ENCODE measurements at places on chromosomes 4 and X. TPM values are rescaled to one million over a fixed set of nuclear protein-coding genes. Genes with fewer than 3 reads are reported as not detected.

The PASD1 gene
- total RNA-seq, result not detected

The RNF175 gene
- total RNA-seq, result 0.37 TPM

The MAGEB16 gene
- total RNA-seq, result not detected

The MAGEB3 gene
- not detected for total RNA-seq

GRCh38 chr4:112813790-112814189, 176.8 kb downstream of the LARP7 start:
- no peak overlapping the region for H3K27ac ChIP-seq
- peaks cover 21% of the 10 kb centered on the region for H3K4me1 ChIP-seq
- no peak overlapping the region for H3K4me3 ChIP-seq
- H3K27me3 ChIP-seq, result peaks cover 16% of the 10 kb centered on the region
- peaks cover 2% of the 10 kb centered on the region for H3K36me3 ChIP-seq

GRCh38 chrX:28205905-28206304, 224.7 kb upstream of the DCAF8L1 start:
- H3K36me3 ChIP-seq, result no peaks in the 10 kb centered on the region
- H3K4me1 ChIP-seq, result no peaks in the 10 kb centered on the region
- no peak overlapping the region for H3K27ac ChIP-seq
- H3K4me3 ChIP-seq, result no peak overlapping the region

DNA sequence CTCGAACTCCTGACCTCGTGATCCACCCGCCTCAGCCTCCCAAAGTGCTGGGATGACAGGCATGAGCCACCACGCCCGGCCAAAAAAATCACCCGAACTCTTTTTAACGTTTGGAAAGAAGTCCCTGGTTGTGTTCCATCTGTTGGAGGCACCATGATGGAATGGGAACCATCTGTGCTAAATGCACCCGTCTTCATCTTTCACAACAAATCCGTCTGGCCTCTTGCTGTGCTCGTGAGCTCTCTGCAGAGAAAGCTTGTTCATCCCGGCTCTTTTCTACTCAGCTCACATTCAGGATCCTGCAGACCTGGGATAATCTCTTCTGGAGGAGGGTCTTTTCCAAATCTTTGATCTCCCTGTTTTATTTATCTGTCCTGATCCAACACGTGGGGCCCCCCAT, 188.8 kb downstream of the CRLF2 start:
- peaks cover 21% of the 10 kb centered on the region for H3K4me1 ChIP-seq
- no peak overlapping the region for H3K4me3 ChIP-seq
- peaks cover 16% of the 10 kb centered on the region for H3K27me3 ChIP-seq
- no peak overlapping the region for H3K27ac ChIP-seq
- no peak for DNase-seq
- no peaks in the 10 kb centered on the region for H3K36me3 ChIP-seq

The RBMXL3 gene
- not detected for total RNA-seq

DNA sequence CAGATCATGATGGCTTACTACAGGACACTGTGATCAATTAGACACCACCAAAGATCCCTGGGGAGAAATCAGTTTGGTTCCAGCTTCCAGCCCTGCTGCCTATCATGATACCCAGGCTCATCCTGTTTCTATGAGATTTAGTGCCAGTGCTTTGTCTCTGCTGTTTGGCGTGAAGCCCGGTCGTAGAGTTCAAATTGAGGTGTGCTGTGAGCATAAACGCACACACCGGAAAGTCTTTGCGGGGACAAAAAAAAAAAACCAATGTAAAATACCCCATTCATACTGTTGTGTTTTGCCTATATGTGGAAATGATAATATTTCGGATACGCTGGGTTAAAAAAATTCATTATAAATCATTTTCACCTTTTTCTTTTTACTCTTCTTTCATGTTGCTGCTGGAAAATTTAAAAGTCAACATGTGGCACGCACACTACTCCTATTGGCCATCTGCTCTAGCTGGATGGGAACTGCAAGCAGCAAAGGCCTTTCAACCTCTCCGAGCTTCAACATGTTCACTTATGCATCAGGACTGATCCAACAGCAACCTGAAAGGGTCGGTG, 607 bp upstream of the DKC1 start:
- H3K27me3 ChIP-seq, result no peaks in the 10 kb centered on the region
- no peaks in the 10 kb centered on the region for H3K36me3 ChIP-seq
- peak overlapping the region; percentile 96 for H3K27ac ChIP-seq
- peaks cover 17% of the 10 kb centered on the region for H3K4me1 ChIP-seq
- H3K4me3 ChIP-seq, result peak overlapping the region; percentile 95

DNA sequence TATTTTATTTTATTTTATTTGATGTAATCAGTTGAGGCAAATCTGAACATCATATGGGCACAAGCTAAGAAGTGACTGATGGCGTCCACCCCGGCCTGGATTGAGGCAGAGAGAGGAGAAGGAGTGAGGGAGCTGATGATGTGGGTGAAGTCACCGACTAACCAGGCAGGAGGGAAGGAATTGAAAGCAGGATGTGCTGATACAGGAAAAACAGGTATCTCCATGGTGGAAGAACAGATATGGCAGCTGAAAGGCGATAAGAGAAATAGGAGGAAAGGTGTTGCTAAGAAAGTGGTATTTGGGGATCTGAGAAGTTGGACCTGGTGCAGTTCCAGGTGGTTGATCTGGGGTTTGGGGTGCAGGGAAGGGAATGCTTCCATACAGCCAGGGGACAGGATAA, 37.6 kb upstream of the GYPB start:
- no peak overlapping the region for H3K27ac ChIP-seq
- no peak overlapping the region for H3K4me3 ChIP-seq
- H3K27me3 ChIP-seq, result no peaks in the 10 kb centered on the region
- no peaks in the 10 kb centered on the region for H3K4me1 ChIP-seq
- no peak for DNase-seq

The ATP2B3 gene
- not detected for total RNA-seq

The BEX5 gene
- total RNA-seq, result 5.8 TPM

DNA sequence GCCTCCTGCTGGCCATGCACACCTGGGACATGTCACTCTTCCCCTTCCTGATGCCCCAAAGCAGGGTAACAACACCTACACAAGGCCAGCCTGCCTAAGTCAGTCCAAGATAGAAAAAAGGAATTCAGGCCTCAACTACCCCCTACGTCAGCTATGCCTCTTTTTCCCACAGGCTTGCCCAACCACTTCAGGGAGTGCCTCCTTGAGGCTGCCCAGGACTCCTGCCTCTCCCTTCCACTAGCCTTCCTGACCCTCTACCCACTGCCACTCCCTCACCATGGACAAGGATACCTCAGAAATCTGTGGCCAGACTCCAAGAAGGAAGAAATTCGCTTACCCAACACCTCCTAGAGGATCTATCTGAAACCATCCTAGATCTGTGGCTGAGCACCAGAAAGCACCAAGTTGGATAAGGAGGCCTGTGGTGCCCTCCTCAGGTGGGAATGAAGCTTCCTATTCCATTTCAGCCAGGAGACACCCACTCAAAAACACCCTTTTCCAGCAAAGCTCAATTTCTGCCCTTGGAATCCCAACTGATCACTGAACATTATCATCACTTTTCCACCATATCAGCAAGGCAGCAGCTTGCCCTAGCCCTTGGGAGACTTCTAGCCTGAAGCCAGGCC, 1.8 kb downstream of the KDM5C start:
- peak overlapping the region; percentile 90 for H3K4me3 ChIP-seq
- H3K36me3 ChIP-seq, result peaks cover 27% of the 10 kb centered on the region
- peaks cover 43% of the 10 kb centered on the region for H3K4me1 ChIP-seq
- no peaks in the 10 kb centered on the region for H3K27me3 ChIP-seq

DNA sequence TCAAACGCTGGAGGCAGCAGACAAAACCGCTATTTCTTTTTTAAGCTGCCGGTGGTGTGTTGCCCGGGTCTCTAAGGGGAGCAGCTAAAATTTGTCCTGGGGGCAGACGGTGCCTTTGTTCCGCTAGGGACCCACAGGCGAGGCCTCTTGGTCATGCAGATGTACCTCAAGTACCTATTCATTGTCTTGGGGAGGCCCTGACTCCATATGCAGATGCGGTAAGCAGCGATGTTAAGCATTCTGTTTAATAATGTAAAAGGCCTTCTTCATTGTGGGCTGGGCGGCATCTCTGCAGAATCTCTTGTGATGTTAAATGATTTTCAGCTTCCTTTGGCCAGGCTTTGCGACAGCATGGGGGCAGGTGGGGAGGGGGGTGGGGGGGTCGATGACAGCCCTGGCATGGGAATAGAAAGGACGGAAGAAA, 98.9 kb upstream of the PJA1 start:
- H3K27ac ChIP-seq, result no peak overlapping the region
- no peaks in the 10 kb centered on the region for H3K4me1 ChIP-seq
- H3K27me3 ChIP-seq, result peaks cover 54% of the 10 kb centered on the region
- no peaks in the 10 kb centered on the region for H3K36me3 ChIP-seq
- no peak for DNase-seq

The ARAF gene
- total RNA-seq, result 94.7 TPM

- no peaks in the 10 kb centered on the region for H3K36me3 ChIP-seq
- H3K27ac ChIP-seq, result no peak overlapping the region
- no peak overlapping the region for H3K4me3 ChIP-seq
- peaks cover 5% of the 10 kb centered on the region for H3K27me3 ChIP-seq
Observed at GRCh38 chrX:25503826-25504225, 488.1 kb upstream of the ARX start.

DNA sequence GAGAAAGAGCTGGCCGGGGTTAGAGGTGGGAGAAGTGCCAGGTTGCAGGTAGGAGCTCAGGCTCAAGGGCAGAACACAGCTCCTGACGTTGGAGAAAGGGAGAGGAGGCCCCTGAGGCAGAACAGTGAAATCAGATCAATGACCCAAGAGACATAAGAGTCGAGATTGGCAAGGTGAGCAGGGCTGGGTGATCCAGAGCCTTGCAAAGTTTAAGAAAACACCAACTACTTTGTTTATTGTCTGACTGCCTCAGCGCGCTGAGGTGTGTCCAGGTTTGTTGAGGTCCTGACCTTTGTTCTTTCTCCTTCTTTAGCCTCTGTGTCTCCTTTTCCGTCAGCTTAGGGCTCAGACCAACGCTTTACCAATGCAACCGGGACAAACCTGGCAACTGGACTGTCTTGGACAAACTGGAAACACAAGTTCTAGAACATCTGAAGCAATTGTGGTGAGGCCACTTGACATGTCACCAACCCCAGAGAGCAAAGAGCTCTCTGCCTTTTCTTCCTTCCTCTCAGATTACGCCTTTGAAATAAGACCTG, 28.3 kb downstream of the CHRNA9 start:
- H3K27ac ChIP-seq, result no peak overlapping the region
- no peaks in the 10 kb centered on the region for H3K27me3 ChIP-seq
- H3K4me1 ChIP-seq, result no peaks in the 10 kb centered on the region
- no peak for DNase-seq

- peaks cover 27% of the 10 kb centered on the region for H3K27me3 ChIP-seq
- H3K36me3 ChIP-seq, result no peaks in the 10 kb centered on the region
- DNase-seq, result no peak
Observed at GRCh38 chrX:103101299-103102042, 8.5 kb upstream of the NXF3 start.

DNA sequence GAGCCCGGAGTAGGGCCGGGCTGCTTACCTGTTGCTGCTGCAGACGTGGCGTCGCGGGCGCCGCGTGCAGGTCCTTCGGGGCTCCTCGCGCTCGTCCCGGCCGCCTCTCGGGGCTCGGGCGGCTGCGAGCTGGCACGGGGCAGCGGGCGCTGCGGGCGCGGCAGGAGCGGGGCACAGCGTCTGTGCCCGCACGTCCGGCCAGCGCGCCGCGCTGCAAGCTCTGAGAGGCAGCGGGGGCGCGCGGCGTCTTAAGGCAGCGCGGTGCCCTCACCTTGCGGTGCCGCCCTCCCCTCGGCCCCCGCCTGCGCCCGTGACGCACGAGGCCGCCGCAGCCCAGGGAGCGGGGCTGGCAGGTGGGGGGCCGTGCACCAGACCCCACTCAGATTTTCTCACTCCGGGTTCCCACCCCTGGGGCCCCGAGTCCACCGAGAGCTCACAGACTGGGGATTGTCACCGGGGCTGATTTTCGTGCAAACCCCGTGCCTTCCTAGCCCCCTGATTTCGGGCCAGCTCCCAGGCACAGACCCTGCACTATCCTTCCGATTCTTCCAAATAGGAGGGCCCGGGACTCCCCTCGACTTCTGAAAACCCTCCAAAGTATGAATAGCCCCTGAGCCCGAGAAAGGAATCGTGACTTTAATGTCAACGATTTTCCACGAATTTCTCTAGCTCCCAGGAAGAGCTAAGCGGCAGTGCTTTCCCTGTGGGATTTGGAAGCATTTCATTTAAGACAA, at the start of gene GPR101:
GPR101 (minus strand) TSS at position 222 of the 734 bp plus-strand sequence. CDS start 2,321 bp downstream, outside the sequence.
- peak within 1 kb of the TSS; percentile 23 for H3K4me3 ChIP-seq
- no peak within 1 kb of the TSS for H3K27ac ChIP-seq
- H3K27me3 ChIP-seq, result peaks cover 57% of the 10 kb centered on the region
- DNase-seq, result peak; percentile 20

The TRPC5OS gene
- total RNA-seq, result not detected

The ATP10D gene
- 3.0 TPM for total RNA-seq

GRCh38 chrX:38233891-38234667, 13.4 kb upstream of the SRPX start:
- no peak overlapping the region for H3K27ac ChIP-seq
- no peak for DNase-seq
- H3K4me3 ChIP-seq, result no peak overlapping the region
- H3K36me3 ChIP-seq, result no peaks in the 10 kb centered on the region
- peaks cover 40% of the 10 kb centered on the region for H3K27me3 ChIP-seq

The DUX4 gene
- total RNA-seq, result not detected

- no peak overlapping the region for H3K27ac ChIP-seq
- no peaks in the 10 kb centered on the region for H3K36me3 ChIP-seq
- no peak overlapping the region for H3K4me3 ChIP-seq
- DNase-seq, result no peak
- H3K4me1 ChIP-seq, result no peaks in the 10 kb centered on the region
Observed at GRCh38 chr4:138598226-138598625, 356.1 kb upstream of the SLC7A11 start.

The SLITRK4 gene
- total RNA-seq, result not detected

DNA sequence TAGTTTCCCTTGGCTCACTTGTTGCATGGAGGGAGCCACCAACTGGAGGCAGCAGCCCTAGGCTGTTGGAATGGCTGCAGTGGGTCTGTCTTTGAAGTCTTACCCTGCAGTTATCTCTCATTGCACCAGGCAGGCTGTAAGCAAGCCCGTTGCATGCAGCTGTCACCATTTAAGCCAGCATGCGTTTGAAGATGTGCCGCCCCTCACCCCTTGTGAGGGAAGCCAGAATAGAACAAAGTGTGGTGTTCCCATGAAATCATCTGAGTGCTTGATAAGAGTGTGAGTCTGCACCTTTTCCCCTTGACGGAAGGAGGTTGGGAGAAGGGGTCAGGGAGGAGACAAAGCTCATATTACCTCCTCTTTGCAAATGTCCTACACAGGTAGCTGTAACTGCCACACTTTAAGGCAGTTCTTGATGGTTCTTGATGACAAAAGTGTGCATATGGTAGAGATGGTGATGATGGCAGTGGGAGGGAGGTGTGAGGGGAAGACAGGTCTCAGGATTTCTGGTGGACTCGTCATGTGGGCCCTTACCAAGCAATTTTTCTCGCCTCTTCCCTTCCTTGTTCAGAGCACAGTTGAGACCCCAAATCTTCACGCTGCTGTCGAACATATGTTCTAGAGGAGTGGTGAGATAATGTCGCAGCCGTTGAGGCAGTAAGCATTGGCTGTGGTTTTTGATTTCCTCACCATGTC, 191.4 kb upstream of the LEF1 start:
- peaks cover 77% of the 10 kb centered on the region for H3K4me1 ChIP-seq
- DNase-seq, result no peak
- no peak overlapping the region for H3K27ac ChIP-seq
- peaks cover 12% of the 10 kb centered on the region for H3K27me3 ChIP-seq
- H3K4me3 ChIP-seq, result peak overlapping the region; percentile 62

All from activated T-cell treated with anti-CD3 and anti-CD28 coated beads, Interleukin-2, amount 50 U/mL, for 72 hours (primary cell).